ENCODE measurements at places on chromosomes 2 and 18.

DNA sequence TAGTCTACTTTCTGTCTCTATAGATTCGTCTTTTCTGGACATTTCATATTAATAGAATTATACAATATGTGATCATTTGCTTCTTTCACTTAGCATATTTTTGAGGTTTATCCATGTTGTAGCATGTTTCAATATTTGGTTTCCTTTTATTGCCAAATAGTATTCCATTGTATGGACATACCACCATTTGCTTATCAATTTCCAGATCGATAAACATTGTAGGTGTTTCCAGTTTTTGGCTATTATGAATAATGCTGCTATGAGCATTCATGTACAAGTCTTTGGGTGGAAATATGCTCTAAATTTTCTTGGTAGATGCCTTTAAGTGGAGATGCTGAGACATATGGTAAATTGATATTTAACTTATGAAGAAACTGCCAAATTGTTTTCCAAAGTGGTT lies 114.1 kb downstream of the RND3 start:
- DNase-seq: no peak

DNA sequence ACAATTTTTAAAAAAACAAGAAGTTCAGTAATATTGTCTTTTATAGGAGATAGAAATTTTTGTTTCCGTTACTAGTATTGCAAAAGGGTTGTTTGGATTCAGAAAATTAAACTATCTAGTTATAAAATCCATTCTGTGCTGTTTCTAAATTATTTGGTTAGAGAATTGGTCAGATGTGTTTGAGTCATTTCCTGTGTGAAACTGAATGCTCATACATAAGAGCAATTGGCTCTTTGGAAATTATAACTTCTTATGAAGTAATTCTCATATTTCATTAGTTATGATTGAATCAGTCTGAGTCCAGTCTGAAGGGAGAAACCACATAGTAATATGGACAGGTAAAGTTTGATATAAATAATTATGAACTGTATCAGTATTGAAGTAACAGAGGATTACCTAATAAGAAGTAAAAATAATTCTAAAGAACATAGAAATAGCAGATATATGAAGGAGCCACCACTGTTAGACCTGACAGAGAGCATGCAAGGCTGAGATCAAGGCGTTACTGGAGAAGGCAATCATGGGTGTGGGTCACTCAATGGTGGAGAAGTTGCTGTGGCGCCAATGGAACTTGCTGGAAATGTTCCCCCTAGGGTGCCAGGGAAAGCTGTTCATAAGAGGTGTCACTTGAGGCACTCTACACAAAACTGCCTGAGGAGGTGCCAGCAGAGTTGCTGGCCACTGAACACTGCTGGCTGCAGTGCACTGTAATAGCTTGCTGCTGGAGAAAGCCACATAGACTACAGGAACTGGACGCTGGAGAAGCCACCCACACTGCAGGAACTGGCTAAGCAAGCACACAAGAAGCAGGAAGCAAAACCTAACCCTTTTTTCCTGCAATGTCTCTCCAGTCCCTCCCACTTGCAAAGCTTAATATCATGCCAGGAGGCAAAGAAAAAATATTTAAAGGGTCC lies 18.0 kb upstream of the FAP start:
- no peak for DNase-seq

DNA sequence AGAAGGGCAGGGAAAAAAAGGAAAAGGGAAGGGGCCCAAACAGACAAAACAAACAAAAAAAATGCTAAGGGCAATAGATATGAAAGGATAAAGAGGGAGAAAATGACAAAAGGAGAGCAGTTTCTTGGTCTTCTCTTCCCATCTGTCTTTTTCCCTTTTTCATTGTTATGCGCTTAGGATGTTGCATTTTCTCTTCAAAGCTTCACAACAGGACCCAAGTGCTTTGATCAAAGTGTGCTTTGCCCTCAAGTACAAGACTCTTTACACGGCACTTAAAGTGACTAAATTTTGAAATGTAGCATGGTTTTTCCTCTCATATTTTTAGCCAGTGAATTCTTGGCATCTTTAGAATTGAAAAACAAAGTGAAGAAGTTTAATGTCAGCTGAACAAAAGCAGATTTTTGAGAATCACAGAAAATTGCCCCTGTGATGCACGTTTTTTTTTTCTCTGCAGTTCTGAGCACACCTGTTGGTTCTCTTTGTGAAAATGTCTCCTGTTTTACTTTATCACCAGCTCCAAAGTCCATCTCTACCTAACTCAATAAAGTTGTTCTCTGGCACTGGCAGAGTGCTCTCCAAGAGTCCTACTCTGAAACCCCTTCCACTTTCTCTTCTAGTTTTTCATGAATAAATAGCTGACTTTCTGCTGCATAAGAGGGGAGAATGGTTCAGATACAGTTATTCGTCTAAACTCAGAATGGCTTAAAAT lies 126.6 kb downstream of the KCNH7 start:
- no peak for DNase-seq

DNA sequence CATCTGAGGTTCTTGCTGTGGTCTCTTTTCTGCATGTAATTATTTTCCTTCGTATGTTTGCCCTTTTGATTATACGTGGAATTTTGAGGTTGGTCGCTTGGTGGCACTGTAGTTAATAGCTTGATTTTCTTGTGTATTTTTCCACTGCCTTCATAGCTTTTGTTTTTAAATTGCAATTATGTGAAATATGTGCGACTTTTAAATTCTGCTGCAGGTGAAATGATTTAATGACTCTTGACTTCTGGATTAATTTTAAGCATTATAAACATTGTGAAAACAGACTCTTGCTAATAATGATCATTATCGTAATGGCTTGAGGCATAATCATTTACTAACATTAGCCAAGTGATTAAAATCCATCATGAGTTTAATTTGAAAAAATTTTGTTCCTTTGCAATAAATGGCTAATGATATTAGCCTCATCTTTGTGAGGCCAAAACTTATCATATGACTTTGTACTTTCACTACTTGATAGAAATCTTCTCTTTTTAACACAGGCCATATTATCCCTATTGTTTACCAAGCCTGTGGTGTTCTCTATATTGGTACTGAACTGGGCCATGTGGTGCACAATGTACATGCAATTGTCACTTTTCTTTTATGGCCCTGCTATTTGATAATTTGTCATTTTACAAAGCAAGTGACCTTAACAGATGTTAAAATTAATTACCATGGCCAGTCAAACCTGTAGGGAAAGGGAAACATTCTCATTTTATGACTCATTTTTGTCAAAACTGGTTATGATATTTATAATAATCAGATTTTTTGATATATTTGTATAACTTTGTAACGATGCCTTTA lies 62.8 kb upstream of the NEUROD1 start:
- DNase-seq: peak; percentile 4

GRCh38 chr2:60560734-60561644 lies 7.5 kb upstream of the BCL11A start:
- no peak for DNase-seq

- no peak for DNase-seq
Observed at GRCh38 chr2:174195253-174195652, 53.1 kb downstream of the OLA1 start.

DNA sequence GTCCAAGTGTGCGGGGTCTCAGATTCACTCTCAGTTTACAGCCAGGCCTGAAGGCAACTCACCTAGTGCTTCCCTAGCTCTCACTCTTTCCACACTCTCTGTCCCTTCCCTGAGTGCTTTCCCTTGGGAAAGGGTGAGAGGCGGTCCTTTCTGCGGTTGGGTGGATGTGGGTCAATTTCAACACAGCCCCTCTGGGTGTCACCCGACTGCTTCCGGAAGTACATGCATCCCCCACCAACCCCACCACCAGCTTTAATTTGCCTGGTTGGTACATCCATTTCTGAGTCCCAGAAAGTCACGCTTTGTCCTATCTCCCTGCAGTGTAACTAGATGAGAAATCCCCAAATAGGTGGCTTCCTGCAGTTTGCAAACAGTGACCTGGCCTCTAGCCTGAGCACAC lies 307.3 kb upstream of the MEIS1 start:
- no peak for DNase-seq

Measured in CD4-positive, alpha-beta T cell treated with Interleukin-6 at 100 ng/mL for 8 hours (primary cell).